ENCODE measurements at places on chromosomes 1 and 21. TPM values are rescaled to one million over a fixed set of nuclear protein-coding genes. Genes with fewer than 3 reads are reported as not detected.

FOXO6 gene
- total RNA-seq: not detected

CFAP141 gene
- not detected for total RNA-seq

TNFSF18 gene
- 0.60 TPM for total RNA-seq

LRRC53 gene
- not detected for total RNA-seq

UBE2U gene
- not detected for total RNA-seq

COL16A1 gene
- 119 TPM for total RNA-seq

WNT3A gene
- total RNA-seq: not detected

FCGR1A gene
- not detected for total RNA-seq

ACTN2 gene
- 0.12 TPM for total RNA-seq

S100A3 gene
- 5.0 TPM for total RNA-seq

KIF26B gene
- total RNA-seq: 10.6 TPM

NTNG1 gene
- total RNA-seq: 17.3 TPM

NBPF10 gene
- 1.9 TPM for total RNA-seq

SNX7 gene
- 41.9 TPM for total RNA-seq

PBX1 gene
- total RNA-seq: 35.6 TPM

CFAP410 gene
- total RNA-seq: 14.4 TPM

C1orf141 gene
- not detected for total RNA-seq

MSH4 gene
- total RNA-seq: 0.35 TPM

GALNT2 gene
- 67.5 TPM for total RNA-seq

CFHR5 gene
- not detected for total RNA-seq

BMP8A gene
- 0.47 TPM for total RNA-seq

NUP133 gene
- total RNA-seq: 18.5 TPM

VWA5B1 gene
- not detected for total RNA-seq

ZNF593OS gene
- not detected for total RNA-seq

PWP2 gene
- 15.7 TPM for total RNA-seq

CRYZL1 gene
- total RNA-seq: 25.5 TPM

MYBPH gene
- total RNA-seq: 0.35 TPM

GRHL3 gene
- total RNA-seq: not detected

USH2A gene
- under 0.01 TPM for total RNA-seq

GLIS1 gene
- 0.30 TPM for total RNA-seq

OR2AK2 gene
- not detected for total RNA-seq

C1QTNF12 gene
- 0.35 TPM for total RNA-seq

OR2T27 gene
- not detected for total RNA-seq

SOAT1 gene
- total RNA-seq: 8.6 TPM

MROH9 gene
- total RNA-seq: 0.15 TPM

HENMT1 gene
- 1.4 TPM for total RNA-seq

APCS gene
- total RNA-seq: not detected

POLR3GL gene
- 23.4 TPM for total RNA-seq

All from smooth muscle cell of the coronary artery (primary cell).